ENCODE measurements at places on chromosomes 13 and 19.

GRCh38 chr13:28248080-28248479, 109.7 kb downstream of the PAN3 start:
- DNase-seq: no peak

DNA sequence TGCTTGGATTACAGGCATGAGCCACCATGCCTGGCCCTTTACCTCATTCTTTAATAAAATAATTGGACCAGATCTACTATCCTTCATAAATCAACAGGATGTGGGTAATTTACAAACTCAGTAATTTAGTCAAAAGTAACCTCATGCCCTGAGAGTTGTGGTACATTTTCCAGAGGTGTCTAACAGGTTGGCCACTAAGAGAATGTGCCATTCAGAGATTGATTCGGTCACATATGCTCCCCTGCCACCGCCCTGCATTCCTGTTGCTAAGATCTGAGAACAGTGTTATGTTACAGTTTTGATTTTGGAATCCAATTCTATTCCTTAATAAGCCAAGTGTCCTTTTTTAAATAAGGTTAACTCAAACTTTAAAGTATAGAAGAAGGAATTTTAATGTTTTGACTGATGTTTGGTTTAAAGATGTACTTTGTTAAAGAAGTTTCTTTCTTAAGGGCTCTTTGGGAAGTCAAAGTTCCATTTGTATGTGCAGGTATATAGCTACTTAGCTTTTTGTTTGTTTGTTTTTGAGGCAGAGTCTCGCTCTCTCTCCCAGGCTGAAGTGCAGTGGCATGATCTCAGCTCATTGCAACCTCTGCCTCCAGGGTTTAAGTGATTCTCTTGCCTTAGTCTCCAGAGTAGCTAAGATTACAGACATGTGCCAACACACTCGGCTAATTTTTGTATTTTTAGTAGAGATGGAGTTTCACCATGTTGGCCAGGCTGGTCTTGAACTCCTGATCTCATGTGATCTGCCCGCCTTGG, 29.2 kb downstream of the PHF11 start:
- DNase-seq: no peak

DNA sequence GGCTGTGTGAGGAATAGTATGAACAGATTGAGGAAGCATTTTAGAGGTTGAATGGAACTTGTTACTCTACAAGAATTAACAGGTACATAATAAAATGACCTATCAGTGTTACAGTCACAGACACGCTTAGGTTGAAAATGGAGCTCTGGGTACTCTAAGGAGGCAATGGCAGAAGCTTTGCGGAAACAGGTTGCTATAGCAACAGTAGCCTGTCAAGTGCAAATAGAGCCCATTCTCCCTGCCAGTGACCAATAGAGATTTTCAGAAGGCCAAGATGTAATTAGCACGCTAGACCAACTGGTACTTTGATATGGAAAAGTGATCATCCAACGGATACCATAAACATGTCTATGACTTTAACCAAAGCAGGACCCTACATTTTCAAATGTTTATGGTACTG, 148.5 kb upstream of the FREM2 start:
- DNase-seq: peak; percentile 96

GRCh38 chr19:51547397-51548212, 16.1 kb upstream of the SIGLEC6 start:
- DNase-seq: no peak

GRCh38 chr19:31451686-31452330, 102.6 kb upstream of the TSHZ3 start:
- DNase-seq: no peak

DNA sequence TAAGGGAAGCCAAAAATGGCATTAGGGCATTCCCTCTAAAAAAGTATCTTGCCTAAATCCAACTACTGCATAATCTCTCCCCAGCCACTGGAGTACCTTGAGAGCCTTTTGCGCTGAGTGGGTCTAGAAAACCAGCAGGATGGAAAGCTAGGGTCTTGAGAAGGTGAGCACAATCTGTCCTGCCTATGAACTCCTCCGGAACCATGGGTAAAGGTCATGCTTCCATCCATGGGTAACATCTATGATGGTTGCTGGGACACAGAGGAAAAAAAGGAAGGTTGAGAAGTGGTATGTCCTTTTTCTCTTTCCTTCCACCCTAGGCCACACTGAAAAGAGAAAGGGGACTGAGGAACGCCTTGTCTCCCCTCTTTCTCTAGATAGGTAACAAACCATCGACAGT, 52.4 kb downstream of the ZNF676 start:
- no peak for DNase-seq

DNA sequence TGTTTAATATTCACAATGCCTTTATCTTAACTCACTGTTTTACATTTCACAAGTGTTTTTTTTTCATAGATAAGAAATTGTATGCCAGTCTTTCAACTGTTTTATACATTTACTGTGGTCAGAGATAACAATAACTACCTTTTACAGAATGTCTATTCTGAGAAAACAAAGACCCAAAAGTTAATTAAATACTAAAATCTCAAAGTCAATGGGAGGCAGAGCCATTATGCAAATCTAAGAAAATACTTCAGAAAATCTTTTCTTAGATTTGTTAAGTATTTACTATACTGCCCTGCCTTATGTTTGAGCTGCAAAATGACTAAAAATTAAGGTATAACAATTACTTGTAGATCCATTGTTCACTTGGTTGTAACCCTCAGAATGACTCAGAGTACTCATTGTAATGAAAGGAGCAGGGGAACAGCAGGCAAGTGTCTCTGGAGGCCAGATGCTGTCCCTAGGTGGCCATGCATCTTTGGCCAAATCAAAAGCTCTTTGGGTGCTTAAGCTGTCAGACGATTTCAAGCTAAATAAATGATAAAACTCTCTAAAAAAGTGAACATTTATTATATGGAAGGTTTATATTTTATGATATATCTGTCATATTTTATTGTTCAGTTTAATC, 770.1 kb upstream of the PCDH20 start:
- DNase-seq: no peak
